ENCODE measurements at places on chromosomes 16 and 17.

DNA sequence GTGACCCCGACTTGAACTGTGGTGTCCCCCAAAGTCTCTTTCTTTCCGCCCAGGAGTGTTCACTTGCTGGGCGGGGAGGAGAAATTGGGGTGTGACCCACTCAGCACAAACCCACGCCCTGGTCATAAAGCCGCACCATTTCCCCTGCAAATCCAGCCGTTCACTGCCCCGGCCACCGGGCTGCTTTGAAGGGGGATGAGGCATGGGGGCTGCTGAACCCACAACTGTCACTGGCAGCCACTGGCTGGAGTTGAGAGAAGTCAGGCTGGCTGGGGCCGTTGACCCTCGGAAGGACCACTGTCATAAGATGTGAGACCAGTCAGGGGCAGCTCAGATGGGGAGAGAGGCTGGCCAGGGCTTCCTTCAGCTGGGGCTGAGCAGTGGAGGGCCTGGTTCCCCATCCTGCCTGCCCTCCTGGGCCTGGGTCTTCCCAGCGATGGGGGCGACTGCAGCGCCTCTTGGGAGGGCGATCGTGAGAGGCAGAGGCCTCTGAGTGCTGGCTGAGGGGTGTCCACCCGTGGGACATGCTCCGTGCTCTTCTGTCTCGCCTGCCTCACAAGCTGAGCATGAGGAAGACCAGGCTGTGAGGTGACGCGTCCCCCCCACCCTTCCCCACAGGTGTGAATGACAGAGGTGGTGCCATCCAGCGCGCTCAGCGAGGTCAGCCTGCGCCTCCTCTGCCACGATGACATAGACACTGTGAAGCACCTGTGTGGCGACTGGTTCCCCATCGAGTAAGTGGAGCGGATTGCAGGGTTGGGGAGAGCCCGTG lies 19.5 kb downstream of the C16orf90 start:
- no peak for DNase-seq

DNA sequence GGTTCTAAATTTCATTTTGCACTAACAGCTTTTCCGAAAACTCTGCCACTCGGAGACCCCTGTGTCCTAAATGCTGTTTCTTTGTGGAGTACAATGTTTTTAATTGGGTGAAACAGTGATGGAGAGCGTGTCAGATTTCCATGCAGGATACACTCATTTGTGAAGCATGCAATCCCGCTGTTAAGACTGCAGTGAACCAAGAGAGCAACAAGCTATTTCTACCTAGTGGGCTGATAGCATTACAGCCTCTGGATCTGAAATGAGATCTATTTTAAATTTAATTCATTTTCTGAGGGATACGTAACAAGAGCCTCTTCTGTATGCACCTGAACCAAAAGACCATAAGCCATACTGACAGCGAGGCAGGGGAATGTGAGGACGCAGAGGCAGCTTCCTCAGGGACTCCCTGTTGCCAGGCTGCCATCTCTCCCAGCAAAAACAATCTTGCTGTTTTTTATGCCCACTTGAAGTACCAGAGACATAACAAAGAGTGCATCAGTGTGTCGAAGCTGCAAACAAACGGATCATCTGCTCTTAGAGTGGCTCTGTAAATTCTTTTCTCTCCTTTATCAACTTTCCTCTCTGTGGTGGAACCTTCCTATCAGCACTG lies 199.9 kb upstream of the COX10 start:
- no peak for DNase-seq

- DNase-seq, result no peak
Observed at GRCh38 chr16:84478172-84478947, 26.1 kb downstream of the MEAK7 start.

GRCh38 chr16:72921106-72921505 lies 126.8 kb downstream of the ZFHX3 start:
- DNase-seq, result no peak

DNA sequence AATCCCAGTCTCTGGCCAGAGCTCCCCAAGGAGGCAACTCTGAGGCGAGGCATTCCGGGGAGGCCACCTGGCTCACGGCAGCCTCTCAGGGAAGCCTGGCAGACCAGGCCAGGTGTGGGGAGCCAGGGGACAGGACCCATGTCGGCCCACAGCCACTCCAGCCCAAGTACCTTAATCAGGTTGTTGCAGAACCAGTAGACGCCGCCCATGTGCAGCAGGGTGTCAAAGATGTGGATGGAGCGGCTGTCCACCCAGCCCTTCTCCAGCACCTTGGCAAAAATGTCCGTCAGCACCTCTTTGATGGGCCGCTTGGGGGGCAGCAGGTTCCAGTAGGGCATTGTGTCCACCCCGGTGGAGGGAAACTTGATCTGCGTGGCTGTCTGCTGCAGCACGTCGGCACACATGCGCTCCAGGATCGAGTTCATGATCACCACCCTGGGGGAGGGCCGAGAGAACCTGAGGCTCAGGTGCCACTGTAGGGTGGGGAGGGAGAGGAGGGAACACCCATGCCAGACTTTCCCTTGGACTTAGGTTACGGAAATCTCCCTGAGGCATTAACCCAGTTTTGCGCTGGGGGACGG lies 7.8 kb downstream of the CSF3 start:
- no peak for DNase-seq

DNA sequence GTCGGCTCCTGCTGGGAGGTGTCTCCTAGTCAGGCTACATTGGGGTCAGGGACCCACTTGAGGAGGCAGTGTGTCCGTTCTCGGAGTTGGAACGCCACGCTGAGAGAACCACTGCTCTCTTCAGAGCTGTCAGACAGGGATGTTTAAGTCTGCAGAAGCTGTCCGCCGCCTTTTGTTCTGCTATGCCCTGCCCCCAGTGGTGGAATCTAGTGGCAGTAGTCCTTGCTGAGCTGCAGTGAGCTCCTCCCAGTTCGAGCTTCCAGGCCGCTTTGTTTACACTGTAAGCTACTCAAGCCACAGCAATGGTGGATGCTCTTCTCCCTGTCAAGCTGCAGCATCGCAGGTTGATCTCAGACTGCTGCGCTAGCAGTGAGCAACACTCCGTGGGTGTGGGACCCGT lies 36.0 kb downstream of the ITFG1 start:
- DNase-seq, result no peak

DNA sequence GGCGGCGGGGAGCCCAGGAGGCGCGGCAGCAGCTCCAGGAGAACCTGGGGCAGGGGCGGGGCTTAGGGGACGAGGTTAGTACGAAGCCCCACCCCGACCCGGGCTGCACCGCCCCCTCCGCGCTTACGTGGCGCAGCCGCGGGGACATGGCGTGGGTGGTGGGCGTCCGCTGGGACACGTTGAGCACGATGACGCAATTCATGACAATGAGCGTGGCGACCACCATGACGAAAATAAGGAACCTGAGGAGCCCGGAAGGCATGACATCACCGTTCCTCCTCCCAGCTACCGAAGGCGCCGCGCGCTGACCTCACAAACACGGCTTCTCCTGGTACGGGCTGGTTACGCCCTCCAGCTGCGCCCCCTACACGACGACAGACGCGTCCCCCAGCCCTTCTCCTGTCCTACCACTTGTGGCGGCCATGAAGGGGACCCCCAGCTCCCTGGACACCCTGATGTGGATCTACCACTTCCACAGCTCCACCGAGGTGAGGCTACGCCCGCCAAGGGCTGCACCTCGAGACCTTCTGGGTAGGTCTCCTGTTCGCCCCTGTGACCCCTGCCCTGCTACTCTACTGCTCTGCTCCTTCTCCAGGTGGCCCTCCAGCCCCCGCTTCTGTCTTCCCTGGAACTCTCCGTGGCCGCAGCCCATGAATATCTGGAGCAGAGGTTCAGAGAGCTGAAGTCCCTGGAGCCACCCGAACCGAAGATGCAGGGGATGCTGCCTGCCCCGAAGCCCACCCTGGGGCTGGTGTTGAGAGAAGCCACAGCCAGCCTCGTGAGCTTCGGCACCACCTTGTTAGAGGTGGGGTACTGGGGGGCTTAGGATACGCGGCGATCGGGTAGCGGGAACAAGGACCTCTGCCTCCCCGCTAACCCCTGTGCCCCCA lies at the start of gene C17orf107:
C17orf107 (plus strand) TSS at position 196 of the 890 bp plus-strand sequence; CDS start at position 423, 227 bp downstream.
- no peak for DNase-seq

GRCh38 chr16:49092704-49093103 lies 188.9 kb downstream of the CBLN1 start:
- DNase-seq, result peak; percentile 83

DNA sequence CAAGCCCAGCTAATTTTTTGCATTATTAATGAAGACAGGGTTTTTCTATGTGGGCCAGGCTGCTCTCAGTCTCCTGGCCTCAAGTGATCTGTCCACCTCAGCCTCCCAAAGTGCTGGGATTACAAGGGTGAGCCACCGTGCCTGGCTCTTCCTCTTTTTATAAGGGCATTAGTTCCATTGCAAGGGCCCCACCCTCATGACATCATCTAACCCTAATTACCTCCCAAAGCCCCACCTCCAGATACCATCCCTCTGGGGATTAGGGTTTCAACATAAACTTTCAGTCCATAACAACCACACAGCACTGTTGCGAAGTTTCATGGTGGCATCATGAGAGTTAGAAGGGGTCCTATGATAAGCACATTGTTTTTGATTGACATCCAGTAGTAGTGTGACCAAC lies 277.7 kb downstream of the GRIN2A start:
- no peak for DNase-seq

- DNase-seq, result no peak
Observed at GRCh38 chr16:12254566-12254965, 278.0 kb downstream of the SNX29 start.

- DNase-seq, result peak; percentile 70
Observed at GRCh38 chr17:42618442-42619150, 9.1 kb downstream of the TUBG1 start.

DNA sequence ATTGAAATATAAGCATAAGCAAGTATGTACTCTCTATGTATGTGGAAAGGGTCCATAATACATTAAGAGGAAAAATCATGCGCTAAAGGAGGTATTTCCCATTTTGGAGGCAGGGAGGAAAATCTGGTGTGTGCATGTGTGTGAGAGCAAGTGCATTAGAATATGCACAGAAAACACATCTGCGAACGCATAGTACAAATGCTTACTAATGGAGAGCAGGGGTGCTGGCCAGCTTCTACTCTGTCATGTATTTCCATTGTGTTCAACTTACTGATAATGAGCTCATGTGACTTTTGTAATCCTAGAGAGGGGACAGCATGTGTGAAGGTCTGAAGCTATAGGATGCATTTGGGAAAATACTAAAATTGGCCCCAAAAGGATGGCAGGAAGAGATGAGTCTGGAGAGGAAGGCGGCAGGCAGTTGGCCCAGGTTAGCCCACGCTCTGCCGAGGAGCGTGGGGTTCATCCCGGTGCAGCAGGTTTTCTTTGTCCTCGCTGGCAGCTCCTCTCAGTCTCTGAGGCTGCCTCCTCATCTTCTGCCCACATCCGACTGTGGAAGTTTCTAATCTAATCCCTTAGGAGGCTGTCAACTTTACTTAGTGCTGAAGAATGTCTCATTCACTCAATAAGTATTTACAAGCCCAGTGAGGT lies 17.8 kb upstream of the KSR1 start:
- no peak for DNase-seq

DNA sequence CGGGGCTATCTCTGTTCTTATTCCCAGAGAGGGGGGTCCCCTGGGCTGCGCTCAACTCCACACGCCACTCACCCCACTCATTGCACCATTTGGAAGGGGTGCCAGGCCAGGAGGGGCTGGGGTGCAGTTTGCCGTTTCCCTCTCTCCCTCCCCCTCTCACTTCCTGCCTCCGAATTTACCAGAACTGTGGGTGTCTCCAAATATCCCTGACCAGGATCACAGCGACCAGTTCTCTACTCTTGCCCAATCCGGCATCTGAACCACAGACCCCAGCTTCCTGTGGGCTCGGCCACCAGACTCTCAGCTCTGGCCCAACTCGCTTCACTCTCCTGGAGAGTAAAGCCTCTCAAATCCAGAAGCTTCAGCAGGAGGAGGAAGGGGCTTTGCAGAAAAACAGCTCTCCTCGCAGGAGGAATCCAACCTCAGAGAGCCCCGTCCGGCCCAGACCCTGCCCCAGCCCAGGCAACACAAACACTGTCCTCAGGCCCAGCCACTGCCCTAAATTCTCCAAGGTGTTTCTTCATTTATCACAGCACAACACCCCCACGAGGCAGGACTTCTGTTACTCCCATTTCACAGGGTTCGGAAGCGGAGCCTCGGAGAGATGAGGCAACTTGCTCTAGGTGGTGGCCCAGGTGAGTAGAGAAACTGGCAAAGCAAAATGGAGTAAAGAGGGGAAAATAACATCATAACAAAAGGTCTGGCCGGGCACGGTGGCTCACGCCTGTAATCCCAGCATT lies 423 bp upstream of the ASGR2 start:
- DNase-seq, result no peak

DNA sequence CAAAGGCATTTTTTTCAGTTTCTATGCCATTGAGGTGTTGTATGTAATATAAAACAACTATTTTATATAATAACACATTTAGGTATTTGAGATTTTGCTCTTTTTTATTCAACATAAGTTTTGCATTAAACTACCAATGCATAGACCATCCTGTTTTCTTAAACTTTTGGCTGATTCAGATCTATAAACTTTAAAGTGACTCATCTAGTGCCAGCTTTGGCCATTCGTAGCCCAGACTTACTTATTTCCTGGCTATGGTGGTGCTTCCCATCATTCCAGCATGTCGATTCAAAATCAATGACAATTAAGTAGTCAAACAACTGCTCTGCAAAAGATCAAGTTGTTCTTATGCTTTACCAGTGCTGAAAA lies 3.1 kb downstream of the ERI2 start:
- no peak for DNase-seq

- DNase-seq, result no peak
Observed at GRCh38 chr16:85078226-85078625, 34.0 kb downstream of the CIBAR2 start.

DNA sequence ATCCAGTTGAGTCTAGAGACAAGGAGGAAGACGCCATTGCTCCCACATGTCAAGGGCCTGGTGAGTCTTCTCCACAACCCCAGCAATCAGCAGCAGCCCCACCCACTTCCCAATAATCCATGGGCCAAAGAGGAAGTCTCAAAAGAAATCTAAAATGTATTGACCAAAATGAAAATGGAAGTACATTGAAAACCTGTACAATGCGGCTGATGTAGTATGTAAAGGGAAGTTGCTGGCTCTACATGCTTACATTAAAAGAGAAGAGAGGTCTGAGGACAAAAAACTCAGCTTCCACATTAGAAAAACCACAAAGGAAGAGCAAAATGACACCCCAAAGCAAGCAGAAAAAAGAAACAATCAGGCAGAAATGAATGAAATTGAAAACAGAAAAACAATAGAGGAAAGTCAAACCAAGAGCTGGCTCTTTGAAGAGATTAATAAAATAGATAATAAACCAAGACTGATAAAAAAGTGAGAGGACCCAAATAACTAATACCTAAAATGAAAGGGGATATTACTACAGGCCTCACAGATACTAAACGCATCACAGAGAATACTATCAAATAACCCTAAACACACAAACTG lies 100.6 kb upstream of the METRNL start:
- DNase-seq, result no peak

- no peak for DNase-seq
Observed at GRCh38 chr17:80937462-80938381, 53.9 kb upstream of the CHMP6 start.

- no peak for DNase-seq
Observed at GRCh38 chr17:77120868-77121267, 19.9 kb upstream of the SEC14L1 start.

GRCh38 chr16:57795431-57795878 lies 6.8 kb downstream of the KIFC3 start:
- DNase-seq, result peak; percentile 25

All from NCI-H526 (cell line).